ENCODE measurements at places on chromosomes 3 and 15.

DNA sequence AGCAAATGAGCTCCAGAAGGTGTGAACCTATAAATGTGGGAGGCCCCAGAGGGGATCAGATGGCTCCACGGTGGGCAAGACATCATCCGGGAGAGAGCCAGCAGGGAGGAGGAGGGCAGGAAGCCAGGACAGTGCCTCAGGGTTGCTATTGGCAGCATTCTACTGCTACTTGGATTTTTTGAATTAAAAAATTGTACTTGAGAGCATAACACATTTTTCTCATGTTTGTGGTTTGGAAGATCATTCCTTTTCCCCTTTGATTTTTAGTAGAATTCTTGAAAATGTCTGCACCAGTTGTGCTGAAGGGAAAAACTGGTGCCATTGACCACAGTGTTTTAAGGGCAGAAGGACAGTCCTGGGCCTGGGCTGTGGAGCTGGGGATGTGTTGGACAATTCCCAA lies 59.2 kb downstream of the LYZL4 start:
- DNase-seq, result no peak

DNA sequence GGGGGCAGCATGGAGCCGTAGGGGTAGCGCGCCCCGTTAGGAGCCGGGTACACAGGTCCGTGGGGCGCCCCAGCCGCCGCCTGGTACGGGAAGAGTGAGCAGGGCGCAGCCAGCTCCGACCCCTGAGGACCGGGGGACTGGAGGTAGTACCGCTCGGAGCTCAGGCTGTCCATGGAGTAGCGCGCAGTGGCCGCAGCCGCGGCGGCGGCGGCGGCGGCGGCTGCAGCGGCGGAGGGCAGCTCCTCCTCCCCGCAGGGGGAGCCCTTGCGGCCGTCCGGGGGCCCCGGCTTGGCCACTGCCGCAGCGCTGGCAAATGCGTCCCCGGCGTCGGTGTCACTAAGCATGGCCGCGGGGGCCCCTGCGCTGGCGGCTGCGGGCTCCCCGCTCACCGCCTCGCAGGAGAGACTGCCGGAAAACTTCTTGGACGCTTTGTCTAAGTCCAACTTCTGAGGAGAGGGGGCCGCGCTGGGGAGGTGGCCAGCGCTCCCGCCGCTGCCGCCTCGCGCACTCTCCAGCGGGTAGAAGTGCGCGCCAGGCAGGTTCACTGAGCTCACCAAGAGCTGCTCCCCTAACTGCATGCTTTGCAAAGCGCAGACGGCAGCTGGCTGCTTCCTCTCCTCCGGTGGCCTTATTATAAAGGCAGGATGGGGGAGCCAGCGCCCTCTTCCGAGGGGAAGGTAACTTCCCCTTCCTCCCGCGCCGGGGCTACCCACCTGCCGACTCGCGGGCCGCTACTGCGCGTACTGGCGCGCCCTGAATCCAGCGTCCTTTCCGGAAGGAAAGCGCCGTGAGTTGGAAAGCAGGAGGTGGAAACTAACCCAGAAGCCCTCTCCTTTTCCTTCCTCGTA lies at the start of gene EOMES:
EOMES (minus strand) TSS at position 607 of the 848 bp plus-strand sequence; CDS start at position 578, 29 bp downstream.
- no peak for DNase-seq

- DNase-seq, result no peak
Observed at GRCh38 chr3:128360705-128361271, 105.9 kb downstream of the DNAJB8 start.

- DNase-seq, result no peak
Observed at GRCh38 chr3:131831608-131832007, 203.2 kb downstream of the CPNE4 start.

DNA sequence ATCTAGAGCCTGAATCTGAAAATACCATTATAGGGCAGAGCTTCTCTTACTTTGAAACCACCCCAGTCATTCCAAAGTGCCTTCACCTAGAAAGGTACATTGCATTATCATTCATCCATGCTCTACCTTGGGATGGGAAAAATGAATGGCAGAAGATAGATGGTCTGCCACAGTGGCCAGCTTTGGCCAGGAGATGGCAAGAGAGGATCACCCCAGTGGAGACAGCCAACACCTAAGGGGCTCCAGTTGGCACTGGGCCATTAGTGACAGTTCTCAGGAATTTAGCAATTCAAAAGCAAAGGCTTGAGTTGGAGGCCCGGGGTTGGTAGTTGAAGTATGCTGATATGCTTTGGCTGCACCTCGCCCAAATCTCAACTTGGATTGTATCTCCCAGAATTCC lies 253.6 kb upstream of the MRPL3 start:
- no peak for DNase-seq
